ENCODE measurements at places on chromosomes 4 and X.
A peak's percentile ranks its signal among the peaks of the same experiment; 100 is the strongest.

DNA sequence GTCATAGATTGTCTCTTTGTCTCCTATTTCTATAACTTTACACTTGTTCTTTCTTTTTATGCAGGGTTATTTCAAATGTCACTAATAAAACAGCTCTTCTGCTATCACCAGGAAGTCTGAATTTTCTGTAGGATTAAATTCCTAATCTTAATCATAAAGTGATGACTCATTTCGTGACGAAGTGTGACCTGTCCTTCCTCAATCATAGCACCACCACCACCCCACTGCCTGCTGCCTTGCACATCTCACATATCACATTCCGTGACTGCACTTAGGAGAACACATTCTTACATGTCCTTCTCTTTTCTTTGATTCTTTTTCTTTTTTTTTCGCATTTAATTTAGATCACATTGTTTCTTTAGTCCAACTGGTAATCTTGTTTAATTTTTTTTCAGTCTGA is 57.7 kb upstream of the UGT2B7 start:
- DNase-seq: no peak

DNA sequence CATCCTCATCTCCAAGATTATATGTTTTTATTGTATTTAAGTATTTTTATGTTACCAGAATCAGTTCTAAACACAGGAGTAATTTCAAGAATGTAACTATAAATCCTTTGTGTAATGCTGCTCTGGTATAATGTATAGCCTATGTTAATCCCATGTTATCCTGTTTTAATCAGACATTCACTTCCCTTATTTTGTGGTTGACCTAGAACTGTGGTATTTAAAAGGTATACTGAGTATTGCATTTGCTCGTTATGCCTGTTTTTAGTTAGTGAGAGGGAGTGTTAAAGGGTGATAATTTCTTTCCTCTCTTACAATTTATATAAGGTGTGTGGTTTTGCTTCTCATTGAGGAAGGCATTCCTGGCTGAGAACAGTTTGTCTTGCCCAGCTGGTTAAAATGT is 26.2 kb downstream of the MTM1 start:
- DNase-seq: no peak

- no peak for DNase-seq
Measured at GRCh38 chrX:64842492-64842891, 133.8 kb downstream of the ZC4H2 start.

GRCh38 chr4:74370912-74371311 is 6.0 kb downstream of the EREG start:
- peak; percentile 74 for DNase-seq

DNA sequence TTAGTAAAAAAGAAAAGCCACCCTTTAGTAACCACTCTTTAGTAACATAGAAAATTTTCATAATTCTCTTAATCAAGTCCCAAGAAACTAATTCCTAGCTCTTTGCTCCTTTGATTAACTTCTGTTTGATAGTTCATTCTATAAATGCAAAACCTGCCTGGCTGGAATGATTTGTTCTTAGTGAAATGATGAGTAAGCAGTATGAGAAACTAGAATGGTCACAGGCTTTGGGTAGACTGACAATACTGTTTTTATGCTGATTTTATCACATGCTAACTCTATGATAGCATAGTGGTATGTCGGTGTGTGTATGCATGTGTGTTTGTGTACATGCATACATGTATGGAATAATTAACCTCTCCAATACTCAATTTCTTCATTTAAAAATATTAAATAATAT is 81.2 kb downstream of the SYTL5 start:
- no peak for DNase-seq

GRCh38 chr4:140330311-140330900 is 43.0 kb upstream of the SCOC start:
- DNase-seq: peak; percentile 30

DNA sequence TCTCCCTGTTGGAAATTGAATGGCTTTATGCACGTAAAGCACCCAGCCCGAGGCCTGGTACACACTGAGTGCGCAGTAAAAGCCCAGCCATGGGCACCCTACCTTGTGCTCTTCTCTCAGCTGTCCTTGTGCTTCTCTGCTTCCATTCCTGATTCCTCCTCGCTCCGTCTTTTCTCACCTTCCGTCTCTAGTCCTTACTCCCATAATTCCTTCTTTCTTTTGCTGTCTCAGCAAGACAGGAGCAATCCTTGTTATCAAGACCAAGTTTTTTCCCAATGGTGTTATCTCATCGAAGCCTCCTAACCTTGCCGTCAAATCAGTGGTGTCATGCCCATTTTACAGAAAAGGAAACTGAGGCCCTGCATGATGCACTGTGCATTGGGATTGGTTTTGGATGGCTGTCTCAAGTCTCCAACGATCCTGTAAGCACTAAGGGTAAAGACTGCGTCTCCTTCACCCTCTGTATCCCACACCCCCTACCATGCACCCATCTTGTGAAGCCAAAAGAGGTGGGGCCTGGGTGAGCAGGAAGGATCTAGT is 30.1 kb downstream of the CYTL1 start:
- no peak for DNase-seq

- DNase-seq: no peak
Measured at GRCh38 chr4:141335166-141335565, 114.5 kb downstream of the ZNF330 start.

DNA sequence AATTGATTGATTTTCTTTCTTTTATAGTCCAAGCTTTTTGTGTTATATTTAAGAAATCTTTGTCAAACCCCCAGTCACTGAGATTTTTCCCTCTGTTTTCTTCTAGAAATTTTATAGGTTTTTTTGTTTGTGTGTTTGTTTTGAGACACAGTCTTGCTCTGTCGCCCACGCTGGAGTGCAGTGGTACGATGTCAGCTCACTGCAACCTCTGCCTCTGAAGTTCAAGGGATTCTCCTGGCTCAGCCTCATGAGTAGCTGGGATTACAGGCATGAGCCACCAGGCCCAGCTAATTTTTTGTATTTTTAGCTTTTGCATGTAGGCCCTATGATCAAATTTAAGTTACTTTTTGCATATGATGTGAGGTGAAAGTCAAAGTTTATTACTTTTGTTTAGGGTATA is 20.9 kb upstream of the FBXW7 start:
- DNase-seq: no peak

GRCh38 chr4:22650771-22651170 is 42.0 kb upstream of the GBA3 start:
- no peak for DNase-seq

GRCh38 chr4:101086801-101087586 is 260.3 kb downstream of the PPP3CA start:
- DNase-seq: no peak

GRCh38 chr4:130705023-130705422 is 1609.1 kb downstream of the C4orf33 start:
- no peak for DNase-seq

DNA sequence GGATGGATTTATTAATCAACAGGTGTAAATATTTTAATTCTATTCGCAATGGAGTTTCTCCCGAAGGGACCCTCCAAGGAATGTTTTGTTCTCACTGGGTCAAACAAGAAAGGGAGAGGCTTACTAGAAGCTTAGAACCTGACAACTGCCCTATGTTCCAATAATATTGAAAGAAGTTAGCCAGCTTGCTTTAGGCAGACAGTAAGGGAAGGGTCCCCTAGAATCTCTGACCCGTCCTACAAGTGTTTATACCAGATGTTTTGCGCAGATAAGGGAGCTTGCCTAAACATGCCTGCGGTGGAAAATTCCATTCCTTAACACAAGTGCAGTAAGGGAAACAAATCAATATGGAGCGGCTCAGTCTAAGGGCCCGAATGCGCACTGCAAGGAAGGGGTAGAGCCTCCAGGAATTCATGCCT is 17.7 kb downstream of the IL21 start:
- peak; percentile 18 for DNase-seq

DNA sequence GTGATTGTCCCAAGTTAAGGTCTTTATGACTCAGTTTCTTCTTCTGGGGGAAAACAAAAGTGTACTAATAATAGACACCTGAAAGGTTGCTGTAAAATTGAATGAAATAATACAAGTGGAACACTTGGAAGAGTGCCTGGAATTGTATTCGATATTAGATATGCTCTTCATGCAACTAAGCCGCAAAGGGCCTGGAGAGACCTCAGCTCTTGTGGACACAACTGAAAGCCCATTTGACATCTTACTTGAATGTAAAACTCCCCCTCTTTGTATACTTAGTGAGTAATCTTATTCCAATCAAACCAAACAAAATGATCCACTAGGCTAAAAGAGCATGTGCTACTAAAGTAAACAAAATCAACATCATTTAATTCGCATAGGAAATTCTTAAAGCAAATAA is 511 bp upstream of the MAP9 start:
- DNase-seq: no peak

DNA sequence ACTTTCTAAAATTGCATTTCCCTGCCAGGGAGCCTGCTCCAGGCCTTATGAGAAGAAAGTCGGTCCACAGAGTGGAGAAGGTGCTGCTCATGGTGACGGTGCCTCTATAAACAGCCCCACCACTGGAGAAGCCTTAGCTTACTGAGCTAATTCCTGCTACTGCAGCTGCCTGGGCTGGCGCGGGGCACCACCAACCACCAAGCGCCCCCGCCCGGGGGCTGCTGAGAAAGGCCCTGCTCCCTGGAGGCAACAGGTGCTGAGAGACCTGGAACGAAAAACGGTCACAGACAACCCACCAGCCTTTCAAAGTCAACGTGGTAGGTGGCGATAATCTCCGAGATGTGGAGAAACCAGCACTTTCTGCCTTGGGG is 2.9 kb downstream of the HCFC1 start:
- peak; percentile 63 for DNase-seq

DNA sequence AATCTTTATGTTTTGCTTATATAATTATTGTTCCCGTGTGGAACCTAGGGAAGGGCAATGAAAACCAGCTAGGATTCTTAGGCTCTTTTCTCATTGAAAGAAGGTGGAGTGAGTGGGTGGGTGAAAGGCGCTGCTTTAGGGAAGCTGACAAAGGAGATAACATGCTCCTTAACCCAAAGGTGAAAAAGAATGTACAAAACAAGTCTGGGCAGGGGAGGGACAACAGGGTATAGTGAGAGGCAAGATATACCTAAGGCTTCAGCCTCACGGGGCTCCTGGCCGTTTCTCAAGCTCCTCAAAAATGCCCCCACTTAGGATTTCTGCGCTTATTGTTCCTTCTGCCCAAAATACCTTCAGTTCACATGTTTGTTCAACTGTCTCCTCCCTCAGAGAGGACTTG is 1.8 kb downstream of the SH2D1A start:
- DNase-seq: peak; percentile 8

GRCh38 chr4:124636788-124637187 is 75.7 kb downstream of the ANKRD50 start:
- no peak for DNase-seq

- DNase-seq: no peak
Measured at GRCh38 chrX:84197550-84197949, 9.6 kb upstream of the RPS6KA6 start.

DNA sequence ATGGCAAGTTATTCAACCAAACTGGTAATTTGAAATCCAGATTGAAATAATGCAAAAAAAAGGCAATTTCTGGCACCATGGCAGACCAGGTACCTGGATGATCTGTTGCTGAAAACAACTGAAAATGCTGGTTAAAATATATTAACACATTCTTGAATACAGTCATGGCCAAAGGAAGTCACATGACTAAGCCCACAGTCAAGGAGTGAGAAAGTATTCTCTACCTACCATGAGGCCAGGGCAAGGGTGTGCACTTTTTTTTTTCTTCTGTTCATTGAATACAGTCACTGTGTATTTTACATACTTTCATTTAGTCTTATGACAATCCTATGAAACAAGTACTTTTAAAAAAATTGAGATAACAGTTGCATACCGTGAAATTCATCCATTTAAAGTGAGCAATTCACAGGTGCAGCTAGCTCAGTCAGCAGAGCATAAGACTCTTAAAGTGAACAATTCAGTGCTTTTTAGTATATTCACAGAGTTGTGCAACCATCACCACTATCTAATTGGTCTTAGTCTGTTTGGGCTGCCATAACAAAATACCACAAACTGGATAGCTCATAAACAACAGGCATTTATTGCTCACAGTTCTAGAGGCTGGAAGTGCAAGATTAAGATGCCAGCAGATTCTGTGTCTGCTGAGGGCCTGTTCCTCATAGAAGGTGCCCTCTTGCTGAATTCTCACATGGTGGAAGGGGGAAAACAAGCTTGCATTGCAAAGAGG is 4.8 kb upstream of the MPP1 start:
- DNase-seq: no peak

GRCh38 chrX:77960567-77960966 is 8.9 kb downstream of the PGAM4 start:
- DNase-seq: no peak

GRCh38 chr4:88960576-88960975 is 96.4 kb downstream of the FAM13A start:
- DNase-seq: no peak

DNA sequence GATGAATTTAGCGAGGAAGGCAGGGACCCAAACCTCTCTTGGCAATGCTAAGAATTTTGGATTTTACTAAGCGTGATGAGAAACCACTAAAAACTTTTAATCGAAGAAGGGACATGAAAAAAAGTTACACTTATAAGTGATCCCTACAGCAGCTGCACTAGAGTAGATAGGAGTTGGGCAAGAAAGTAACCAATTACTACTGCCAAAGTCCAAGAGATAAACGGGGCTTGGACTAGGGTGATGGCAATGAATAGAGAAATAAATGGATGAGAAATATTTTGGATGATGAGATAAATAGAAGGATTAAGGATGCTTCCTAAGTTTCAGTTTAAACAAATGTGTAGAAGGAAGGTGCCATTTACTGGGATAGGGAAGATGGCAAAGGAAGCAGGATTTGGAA is 6.3 kb upstream of the FNIP2 start:
- peak; percentile 32 for DNase-seq

DNA sequence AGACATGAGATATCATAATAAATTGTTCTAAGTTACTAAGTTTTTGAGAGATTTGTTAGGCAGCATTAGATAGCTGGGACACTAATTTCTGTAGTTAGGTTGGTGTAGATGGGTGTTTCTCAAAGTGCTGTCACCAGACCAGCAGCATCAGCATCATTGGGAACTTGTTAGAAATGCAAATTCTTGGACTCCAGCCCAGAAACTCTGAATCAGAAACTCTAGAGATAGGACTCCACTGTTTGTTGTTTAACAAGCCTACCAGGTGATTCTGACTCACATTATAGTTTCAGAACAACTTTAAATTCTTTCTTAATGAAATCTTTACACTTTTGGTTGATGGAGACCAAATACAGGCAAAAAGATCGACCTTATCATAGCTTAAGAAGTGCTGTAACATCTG is 173.7 kb downstream of the PABPC4L start:
- DNase-seq: no peak

DNA sequence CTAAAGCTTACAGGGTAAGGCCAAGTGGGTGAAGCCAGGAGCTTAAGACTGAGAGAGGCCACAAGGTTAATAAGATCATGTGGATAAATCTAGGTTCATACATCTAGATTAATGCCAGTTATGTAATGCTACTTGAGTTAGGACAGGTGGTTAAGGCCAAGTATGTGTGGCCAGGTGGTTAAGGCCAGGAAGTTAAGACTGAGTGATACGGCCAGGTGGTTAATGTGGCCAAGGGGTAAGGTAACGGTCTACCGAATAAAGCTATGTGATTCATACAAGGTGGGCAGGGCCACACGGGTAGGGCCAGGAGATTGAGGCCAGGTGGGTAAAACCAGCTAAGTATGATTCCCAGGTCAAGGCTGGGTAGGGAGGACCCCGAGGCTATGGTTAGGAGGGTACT is 223.0 kb downstream of the TACR3 start:
- DNase-seq: no peak

All from erythroblast (primary cell).